Activated CD4-positive, alpha-beta T cell treated with anti-CD3 and anti-CD28 coated beads, Interleukin-2, Interleukin-6, amounts not matched to agents 100 ng/mL and 50 ng/mL, durations not matched to agents 16 hours and 8 hours (primary cell): ENCODE measurements at places on chromosomes 6 and 20.

- no peak for DNase-seq
Measured at GRCh38 chr20:64048402-64049044, 916 bp downstream of the SOX18 start.

- DNase-seq, result no peak
Measured at GRCh38 chr6:91672201-91672600, 1085.3 kb upstream of the MAP3K7 start.

GRCh38 chr20:6940048-6940447 is 172.6 kb downstream of the BMP2 start:
- DNase-seq, result peak; percentile 6

DNA sequence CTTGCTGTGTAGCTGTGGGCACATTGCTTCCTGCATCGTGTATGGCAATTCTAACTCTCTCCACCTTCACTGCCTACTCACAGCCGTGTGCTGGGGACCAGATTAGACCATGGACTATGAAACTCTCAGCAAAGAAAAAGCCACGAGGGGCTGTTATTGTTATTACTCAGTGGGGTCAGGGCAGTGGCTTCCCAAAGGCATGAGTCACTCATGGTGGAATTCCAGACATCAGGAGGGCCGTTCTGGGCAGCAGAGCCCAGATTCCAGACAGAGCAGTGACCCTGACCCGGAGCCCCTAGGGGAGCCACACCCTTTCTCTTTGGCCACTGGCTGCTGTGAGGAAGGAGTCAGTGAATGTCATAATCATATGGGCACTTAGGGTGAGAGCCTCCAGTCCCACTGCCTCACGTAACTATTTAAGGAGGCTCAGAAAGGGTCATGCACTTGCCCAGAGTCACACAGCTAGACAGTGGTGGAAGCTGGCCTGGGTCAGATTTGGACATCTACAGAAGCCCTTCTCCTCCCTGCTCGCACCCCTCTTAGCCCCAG is 22.2 kb upstream of the CCN5 start:
- DNase-seq, result no peak

DNA sequence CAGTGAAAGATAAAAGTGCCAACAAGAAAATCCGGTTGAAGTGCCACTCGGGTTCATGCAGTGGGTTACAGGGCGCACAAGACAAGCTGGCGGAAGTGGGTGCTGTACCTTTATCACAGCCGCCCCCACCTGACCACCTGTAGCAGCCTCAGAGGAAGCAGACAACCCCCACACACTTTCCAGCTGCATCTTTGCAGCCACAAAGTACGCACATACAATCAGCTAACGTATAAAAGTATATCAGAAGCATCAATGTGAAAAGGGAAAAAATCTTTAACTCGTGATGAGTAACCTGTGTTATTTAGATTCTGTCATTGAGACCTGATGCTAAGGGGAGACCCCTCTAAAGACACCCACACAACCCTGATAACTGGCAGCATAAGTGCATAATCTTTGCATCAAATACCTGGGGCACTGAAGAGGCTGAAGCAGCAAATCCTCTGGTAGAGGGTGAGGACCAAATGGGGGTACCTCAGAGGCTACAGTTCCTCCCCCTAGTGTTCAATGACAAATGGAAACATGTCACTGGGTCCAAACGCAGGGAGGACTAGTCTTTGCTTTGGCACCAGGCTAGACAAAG is 22.1 kb downstream of the BACH2 start:
- DNase-seq, result peak; percentile 75

- no peak for DNase-seq
Measured at GRCh38 chr6:46288835-46289234, 118.1 kb upstream of the ENPP5 start.

DNA sequence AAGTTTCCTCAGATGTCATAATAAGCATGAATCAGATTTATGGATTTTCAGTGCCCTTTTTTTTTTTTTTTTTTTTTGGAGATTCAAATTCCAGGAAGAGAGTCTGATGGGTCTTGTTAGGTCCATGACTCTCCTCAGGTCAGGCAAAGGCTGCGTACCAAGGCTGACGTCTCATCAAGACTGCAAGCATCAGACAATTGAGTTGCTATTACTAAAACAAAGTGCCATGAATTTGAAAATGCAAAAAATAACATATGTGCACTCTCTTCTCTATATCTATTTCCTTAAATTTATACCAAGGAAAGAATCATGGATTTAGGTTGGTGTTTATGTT is 134.7 kb downstream of the FAM83B start:
- no peak for DNase-seq

DNA sequence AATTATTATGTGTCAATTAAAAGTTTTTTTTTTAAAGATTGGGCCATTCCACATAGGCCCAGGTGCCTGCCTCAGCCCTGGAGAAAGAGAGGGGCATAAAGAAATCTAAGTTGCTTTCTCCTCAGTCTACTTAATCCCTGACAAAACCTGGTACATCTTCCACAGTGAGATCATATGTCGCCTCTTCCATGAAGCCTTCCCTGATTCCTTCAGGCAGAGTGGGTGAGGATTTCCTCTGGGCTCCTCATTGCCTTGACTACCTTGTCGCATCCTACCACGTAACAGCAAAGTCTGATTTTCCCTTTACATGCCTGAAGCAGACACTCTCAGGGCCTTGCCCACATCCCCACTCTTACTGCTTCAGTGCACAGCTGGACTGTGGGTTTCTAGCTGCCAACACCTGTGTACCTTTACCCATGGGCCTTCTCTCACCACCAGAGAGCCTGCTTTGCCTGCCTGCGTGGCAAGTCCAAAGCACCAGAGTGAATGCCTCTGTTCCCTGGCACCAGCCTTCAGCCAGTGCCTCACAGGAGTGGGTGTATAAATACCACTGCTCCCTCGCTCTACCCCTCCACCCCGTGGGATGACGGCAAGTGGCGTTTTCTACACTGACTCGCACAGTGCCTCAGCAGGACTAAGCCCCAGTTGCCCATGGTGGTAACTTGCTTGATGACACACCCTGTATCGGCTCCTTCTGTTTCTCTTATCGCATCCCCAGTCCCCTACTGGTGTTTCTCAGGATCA is 68.0 kb downstream of the EYA2 start:
- DNase-seq, result no peak

GRCh38 chr6:27312146-27312949 is at the start of gene POM121L2:
Gene POM121L2 (minus strand): TSS chr6:27312273. CDS start chr6:27312170, 103 bp downstream.
- peak; percentile 72 for DNase-seq

DNA sequence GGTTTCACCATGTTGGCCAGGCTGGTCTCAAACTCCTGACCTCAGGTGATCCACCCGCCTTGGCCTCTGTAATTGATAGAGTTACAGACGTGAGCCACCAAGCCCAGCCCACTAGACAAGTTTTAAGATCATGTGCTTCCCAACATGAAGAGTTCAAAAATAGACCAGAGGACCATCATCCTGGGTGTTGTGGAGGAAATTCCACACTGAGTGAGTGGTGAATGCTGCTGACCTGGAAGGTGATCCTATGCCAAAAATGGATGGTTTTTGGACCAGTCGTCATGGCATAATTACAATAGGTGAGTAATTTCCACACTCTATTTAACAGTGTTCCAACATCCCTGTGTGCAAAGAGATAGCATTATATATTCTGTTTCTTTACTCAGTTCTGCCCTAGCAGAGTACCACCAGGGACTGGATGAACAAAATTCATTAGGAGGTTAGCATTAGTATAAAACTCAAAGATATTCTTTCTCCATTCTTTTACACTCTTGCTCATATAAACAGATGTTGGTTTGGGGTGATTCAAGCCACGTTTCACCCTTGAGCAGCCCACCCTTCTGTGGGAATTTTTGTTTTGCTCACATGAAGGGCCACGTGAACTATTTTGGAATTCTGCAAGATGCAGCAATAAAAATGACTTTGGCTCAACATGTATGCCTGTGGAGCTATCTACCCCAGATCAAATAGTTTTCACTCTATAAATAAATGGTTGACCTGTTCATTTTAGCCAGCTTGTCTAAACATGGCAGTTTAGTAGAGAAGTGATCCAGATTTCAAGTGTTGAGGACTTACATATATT is 206.2 kb upstream of the TCF21 start:
- DNase-seq, result no peak
